ENCODE measurements at places on chromosomes 13 and 19. TPM values are rescaled to one million over a fixed set of nuclear protein-coding genes. Genes with fewer than 3 reads are reported as not detected.
A peak's percentile ranks its signal among the peaks of the same experiment; 100 is the strongest.

- peaks cover 10% of the 10 kb centered on the region for H3K4me1 ChIP-seq
- no peaks in the 10 kb centered on the region for H3K27me3 ChIP-seq
- peak; percentile 92 for DNase-seq
- no peak within 1 kb of the TSS for H3K27ac ChIP-seq
- H3K4me3 ChIP-seq: peak within 1 kb of the TSS; percentile 66
Measured at GRCh38 chr19:57477191-57478008, at the start of gene ZNF772. ZNF772 (minus strand) TSS chr19:57477566; CDS start chr19:57477309, 257 bp downstream.

DNA sequence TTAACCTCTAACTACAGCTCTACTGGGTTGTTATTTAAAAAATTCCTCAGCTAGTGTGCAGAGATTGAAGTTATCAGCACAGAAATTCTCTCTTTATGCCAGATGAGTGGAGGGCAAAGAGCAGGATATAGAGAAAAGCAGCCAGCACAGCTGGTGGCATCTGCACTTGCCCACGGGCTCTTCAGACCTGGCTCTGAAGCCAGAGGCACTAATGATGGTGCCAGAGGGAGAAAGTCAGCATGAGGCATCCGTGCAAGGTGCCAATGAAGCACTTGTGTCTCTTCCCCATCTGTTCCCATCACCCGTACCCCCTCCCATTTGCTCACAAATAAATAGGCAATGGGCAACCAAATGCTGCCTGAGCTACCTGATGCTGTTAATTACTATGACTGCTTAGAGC is 138.9 kb downstream of the OLFM4 start:
- no peak for DNase-seq
- no peaks in the 10 kb centered on the region for H3K27me3 ChIP-seq
- no peaks in the 10 kb centered on the region for H3K36me3 ChIP-seq
- no peaks in the 10 kb centered on the region for H3K4me1 ChIP-seq
- no peak overlapping the region for H3K27ac ChIP-seq

- no peak overlapping the region for H3K27ac ChIP-seq
- H3K27me3 ChIP-seq: no peaks in the 10 kb centered on the region
- H3K4me3 ChIP-seq: no peak overlapping the region
- no peak for DNase-seq
- H3K4me1 ChIP-seq: no peaks in the 10 kb centered on the region
- no peaks in the 10 kb centered on the region for H3K36me3 ChIP-seq
Measured at GRCh38 chr13:25948910-25949309, 102.9 kb downstream of the SHISA2 start.

- H3K4me3 ChIP-seq: peak overlapping the region; percentile 35
- no peaks in the 10 kb centered on the region for H3K36me3 ChIP-seq
- DNase-seq: peak; percentile 82
- H3K27me3 ChIP-seq: peaks cover 40% of the 10 kb centered on the region
- no peaks in the 10 kb centered on the region for H3K4me1 ChIP-seq
Measured at GRCh38 chr19:461721-462551, 1.1 kb upstream of the SHC2 start.

GRCh38 chr19:750640-751423 is at the start of gene MISP:
MISP (plus strand) TSS chr19:751112; CDS start chr19:756947, 5,835 bp downstream.
- peak within 1 kb of the TSS; percentile 36 for H3K4me3 ChIP-seq
- H3K27me3 ChIP-seq: no peaks in the 10 kb centered on the region
- H3K36me3 ChIP-seq: no peaks in the 10 kb centered on the region
- H3K4me1 ChIP-seq: peaks cover 10% of the 10 kb centered on the region
- H3K27ac ChIP-seq: peak within 1 kb of the TSS; percentile 68

DNA sequence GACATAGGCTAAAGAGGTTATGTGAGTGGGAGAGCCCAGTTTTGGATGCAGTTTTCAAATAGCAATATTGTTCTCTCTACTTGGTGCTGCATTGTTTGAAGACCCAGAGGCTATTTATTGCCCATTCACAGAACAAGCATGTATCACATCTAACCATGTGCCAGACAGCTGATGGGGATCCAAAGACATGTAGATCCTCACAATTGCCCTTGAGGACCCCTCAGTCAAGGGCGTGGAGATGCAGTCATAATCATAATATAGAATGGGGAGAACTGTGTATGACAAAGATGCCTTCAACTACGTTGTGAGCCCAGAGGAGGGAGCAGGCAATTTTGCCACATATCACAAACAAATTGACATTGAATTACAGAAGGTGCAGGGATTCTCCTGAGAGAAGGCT is 70.5 kb downstream of the NHLRC3 start:
- no peak for DNase-seq
- H3K4me3 ChIP-seq: no peak overlapping the region
- H3K4me1 ChIP-seq: no peaks in the 10 kb centered on the region
- H3K27ac ChIP-seq: no peak overlapping the region

GRCh38 chr19:56953470-56953869 is 112.9 kb upstream of the PEG3 start:
- no peaks in the 10 kb centered on the region for H3K4me1 ChIP-seq
- no peak overlapping the region for H3K4me3 ChIP-seq
- no peak overlapping the region for H3K27ac ChIP-seq
- peaks cover 36% of the 10 kb centered on the region for H3K27me3 ChIP-seq
- no peaks in the 10 kb centered on the region for H3K36me3 ChIP-seq

DNA sequence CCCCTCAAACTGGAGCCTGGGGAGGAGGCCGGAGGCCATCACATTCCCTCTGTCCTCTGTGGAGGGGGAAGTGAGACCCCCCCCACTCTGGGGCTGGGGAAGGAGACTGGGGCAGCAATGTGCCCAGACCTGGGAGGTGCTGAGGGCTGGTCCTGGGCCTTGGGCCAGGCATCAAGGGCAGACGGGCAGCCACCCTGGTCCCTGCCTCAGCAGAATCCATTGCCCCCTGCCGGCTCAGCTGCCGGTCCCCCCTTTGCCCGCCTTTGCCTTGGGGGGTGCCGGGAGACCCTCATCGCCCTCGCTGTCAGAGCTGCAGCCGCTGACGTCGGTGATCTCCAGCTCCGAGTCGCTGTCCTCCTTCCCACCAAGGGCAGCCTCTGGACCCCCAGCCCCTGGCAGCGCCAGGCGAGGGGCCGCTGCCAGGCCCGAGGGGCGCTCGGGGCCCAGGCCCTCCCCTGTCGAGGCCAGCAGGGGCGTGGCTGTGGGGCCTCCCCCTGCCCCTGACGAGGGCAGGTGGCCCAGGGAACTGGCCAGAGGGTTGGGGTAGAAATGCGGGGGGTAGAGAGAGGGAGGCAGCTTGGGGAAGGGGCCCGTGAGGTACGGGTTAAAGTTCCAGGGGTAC is 20.1 kb downstream of the ERFL start:
- no peak for DNase-seq
- H3K36me3 ChIP-seq: peaks cover 55% of the 10 kb centered on the region
- peaks cover 25% of the 10 kb centered on the region for H3K27me3 ChIP-seq

DNA sequence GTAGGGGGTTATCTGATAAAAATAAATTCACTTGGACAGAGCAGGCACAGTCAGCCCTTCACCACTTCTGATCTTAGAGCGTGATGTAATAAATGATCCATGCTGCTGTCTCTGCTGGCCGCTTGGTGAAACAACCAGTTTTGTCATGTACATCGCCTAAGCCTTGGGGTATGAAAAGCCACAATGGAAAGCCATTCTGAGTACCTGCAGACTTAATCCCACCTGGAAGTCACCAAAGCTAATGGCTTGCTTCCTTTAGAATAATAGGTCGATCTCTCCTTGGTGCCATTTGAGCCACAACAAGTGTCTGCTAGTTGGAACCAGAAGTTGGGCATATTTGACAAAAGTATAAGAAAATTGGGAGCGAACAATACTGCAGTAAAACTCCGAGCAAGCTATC is 1649.7 kb upstream of the SPRY2 start:
- no peaks in the 10 kb centered on the region for H3K4me1 ChIP-seq
- H3K36me3 ChIP-seq: no peaks in the 10 kb centered on the region
- H3K27me3 ChIP-seq: no peaks in the 10 kb centered on the region
- DNase-seq: no peak
- H3K27ac ChIP-seq: no peak overlapping the region
- H3K4me3 ChIP-seq: no peak overlapping the region

GRCh38 chr19:29550896-29551295 is 25.1 kb downstream of the VSTM2B start:
- H3K27me3 ChIP-seq: peaks cover 20% of the 10 kb centered on the region
- H3K4me1 ChIP-seq: no peaks in the 10 kb centered on the region
- H3K27ac ChIP-seq: no peak overlapping the region

DNA sequence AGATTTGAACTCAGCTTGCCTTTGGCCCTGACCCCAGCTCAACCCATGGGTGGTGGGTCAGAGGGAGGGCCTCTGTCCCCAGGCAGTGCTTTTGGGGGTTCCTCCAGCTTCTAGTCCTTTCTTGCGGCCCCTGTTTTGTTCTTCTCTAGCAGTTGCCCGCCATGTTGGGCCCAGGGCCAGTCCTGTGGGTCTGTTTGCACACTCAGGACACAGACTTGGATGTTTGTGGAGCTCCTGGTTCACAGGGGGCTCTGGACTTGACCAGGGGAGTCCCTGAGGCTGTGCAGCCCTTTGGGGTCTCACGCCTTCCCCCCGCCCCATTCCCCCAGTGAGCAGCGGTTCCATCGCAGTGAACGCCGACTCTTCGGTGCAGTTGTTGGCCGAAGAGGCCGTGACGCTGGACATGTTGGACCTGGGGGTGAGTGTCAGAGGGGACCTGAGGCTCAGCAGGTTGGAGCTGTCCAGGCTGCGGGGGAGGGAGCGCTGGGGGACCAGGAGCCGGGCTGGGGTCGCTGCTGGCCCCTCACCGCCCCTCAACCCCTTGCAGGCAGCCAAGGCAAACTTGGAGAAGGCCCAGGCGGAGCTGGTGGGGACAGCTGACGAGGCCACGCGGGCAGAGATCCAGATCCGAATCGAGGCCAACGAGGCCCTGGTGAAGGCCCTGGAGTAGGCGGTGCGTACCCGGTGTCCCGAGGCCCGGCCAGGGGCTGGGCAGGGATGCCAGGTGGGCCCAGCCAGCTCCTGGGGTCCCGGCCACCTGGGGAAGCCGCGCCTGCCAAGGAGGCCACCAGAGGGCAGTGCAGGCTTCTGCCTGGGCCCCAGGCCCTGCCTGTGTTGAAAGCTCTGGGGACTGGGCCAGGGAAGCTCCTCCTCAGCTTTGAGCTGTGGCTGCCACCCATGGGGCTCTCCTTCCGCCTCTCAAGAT is 2.5 kb downstream of the ATP5F1D start:
- H3K27ac ChIP-seq: peak overlapping the region; percentile 82
- peaks cover 87% of the 10 kb centered on the region for H3K4me1 ChIP-seq
- H3K4me3 ChIP-seq: peak overlapping the region; percentile 5
- no peak for DNase-seq
- no peaks in the 10 kb centered on the region for H3K36me3 ChIP-seq

DNA sequence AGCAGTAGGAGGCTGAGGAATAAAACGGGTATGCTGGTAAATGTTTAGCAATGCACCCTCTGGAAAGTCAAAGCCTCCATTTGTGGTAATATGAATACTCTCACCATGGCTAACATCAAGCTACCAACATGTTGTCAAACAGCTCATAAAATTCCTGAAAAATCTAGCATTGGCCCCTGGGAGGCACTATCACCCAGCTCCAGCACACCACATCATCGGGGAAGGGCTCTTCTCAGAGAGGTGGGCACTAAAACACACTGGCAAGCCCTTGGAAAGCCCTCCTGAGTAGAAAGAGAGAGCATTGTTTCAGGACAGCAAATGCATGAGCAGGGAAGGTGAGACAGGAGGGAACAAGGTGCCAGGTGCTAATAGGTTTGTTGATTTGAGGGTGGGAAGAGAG is 53.9 kb upstream of the FLT1 start:
- H3K4me3 ChIP-seq: no peak overlapping the region
- no peaks in the 10 kb centered on the region for H3K27me3 ChIP-seq
- H3K27ac ChIP-seq: no peak overlapping the region
- H3K4me1 ChIP-seq: no peaks in the 10 kb centered on the region
- H3K36me3 ChIP-seq: no peaks in the 10 kb centered on the region

GRCh38 chr13:45120967-45121831 is 889 bp downstream of the GTF2F2 start:
- peak overlapping the region; percentile 77 for H3K27ac ChIP-seq
- no peak for DNase-seq
- peak overlapping the region; percentile 84 for H3K4me3 ChIP-seq
- no peaks in the 10 kb centered on the region for H3K27me3 ChIP-seq

- peaks cover 97% of the 10 kb centered on the region for H3K27me3 ChIP-seq
- no peak overlapping the region for H3K27ac ChIP-seq
- H3K36me3 ChIP-seq: no peaks in the 10 kb centered on the region
- H3K4me1 ChIP-seq: peaks cover 23% of the 10 kb centered on the region
Measured at GRCh38 chr19:18788529-18789421, 2.3 kb downstream of the COMP start.

DNA sequence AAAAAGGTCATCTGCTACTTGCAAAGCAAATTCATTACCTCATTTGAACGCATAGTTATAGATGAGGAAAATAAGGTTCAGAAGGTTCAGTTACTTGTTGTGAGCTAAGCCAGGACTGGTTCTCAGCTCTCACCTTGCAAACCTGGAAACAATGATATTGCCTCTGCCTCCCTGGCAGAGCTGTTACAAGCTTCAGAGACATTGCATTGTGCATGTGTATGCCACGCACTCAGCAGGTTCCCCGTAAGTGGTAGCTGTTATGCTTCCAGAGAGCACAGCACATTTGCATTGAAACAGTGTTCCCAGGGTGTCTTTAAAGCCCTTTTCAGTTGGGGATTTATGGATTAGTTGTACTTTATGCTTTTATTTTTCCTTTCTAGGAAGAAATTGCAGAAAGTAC is 80.6 kb downstream of the DGKH start:
- H3K27ac ChIP-seq: no peak overlapping the region
- no peaks in the 10 kb centered on the region for H3K27me3 ChIP-seq
- no peak for DNase-seq
- H3K36me3 ChIP-seq: no peaks in the 10 kb centered on the region
- no peaks in the 10 kb centered on the region for H3K4me1 ChIP-seq

DNA sequence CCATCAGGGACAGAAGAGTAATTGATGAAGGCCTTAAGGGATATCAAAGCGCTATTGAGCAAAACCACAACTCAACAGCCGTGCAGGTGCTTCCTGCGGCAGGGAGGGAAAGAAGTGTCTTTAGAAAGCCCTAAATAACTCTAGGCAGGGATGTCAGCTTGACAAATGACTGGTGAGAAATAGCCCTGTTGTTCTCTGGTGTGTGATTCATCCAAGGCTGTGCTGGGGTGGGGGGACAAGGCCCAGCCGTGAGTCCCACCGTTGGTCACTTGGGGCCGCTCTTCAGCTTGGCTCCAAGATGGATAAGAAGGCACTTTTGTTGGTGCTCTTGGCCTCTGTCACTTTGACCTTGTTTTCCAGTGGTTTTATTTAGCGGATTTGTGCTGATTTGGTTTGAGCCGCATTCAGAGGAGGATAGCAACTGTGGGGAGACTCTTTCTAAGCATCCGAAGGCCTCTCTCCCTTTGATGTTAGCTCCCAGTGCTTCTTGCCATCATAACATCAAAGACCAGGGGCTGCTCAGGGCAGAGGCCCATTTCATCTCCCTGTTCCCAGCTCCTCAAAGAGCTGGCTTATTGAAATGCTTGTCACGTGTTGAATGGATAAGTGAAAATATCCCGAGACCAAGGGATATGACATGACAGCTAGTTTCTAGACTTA is 130.3 kb upstream of the SERP2 start:
- no peaks in the 10 kb centered on the region for H3K27me3 ChIP-seq
- H3K36me3 ChIP-seq: no peaks in the 10 kb centered on the region
- no peak overlapping the region for H3K27ac ChIP-seq
- DNase-seq: no peak
- no peak overlapping the region for H3K4me3 ChIP-seq

The LGALS14 gene
- total RNA-seq: not detected

The DNAAF3 gene
- 0.76 TPM for total RNA-seq

The C19orf33 gene
- 120 TPM for total RNA-seq

The IGFL2 gene
- 1.8 TPM for total RNA-seq

The TPTE2 gene
- 0.16 TPM for total RNA-seq

The ZNF324 gene
- total RNA-seq: 7.1 TPM

The CYP2A7 gene
- total RNA-seq: not detected

The HIPK4 gene
- total RNA-seq: 0.24 TPM

The ACER1 gene
- total RNA-seq: not detected

The AMH gene
- 1.1 TPM for total RNA-seq

The PCDH17 gene
- 31.5 TPM for total RNA-seq

The PEX11G gene
- 4.6 TPM for total RNA-seq

The ZNF844 gene
- 8.2 TPM for total RNA-seq

The P2RY11 gene
- total RNA-seq: 8.4 TPM
